ENCODE measurements at places on chromosomes 3 and 15.

DNA sequence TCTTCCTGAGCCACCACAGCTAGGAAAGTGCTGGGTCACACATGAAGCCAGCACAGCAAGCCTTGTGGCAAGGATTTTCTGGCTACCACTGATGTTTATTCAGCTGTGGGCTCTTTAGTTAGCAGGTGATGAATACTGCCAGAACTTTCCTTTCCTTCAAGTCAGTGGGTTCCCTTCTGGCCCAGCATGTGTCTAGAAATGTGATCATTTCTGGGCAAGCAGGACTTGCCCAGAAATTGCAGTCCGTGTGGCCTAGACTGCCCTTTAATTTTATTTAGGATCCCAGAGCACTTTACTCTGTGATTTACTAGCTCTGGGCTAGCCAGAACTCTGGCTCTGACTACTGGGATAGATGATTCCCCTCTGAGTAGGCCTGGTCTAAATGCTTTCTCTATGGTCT lies 397.5 kb downstream of the ZIC4 start:
- no peak for DNase-seq

DNA sequence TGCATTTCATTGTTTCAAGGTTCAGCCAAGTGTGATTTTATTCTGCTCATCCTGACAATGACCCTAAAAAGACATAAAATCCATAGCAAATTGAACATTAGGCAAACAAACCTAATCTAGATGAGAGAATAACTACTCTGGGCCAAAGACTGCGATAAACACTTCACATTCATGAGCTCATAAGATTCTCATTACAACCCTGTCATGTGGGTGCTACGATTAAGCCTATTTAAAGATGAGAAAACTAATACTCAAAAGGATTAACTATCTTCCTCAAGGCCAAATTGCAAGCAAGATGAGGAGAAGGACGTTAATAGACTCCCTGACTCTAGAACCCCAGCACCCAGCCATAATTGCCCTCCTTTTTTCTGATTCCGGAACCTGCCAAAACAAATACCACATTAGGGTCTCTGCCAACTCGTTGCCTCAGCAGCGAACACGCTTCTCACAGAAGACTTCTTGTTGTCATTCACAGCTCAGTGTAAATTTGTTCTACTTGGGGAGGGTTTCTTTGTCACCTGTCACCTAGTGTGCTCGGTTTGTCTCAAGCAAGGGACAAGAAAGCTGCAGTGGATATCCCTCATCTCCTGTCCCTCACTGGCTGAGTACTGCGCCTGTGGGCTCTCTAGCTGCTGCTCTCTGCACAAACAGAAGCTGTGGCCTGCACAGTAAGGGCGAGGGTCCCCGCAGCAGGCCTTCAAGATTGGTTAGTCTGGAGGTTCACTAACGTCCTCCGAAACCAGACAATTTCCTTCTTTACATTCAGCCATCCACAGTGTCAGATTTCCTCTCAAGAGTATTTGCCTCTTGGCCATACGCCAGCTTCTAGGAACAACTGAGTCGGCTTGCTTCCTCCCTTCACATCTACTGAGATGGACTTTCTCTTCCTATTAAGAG lies 200.0 kb upstream of the UBE2E2 start:
- peak; percentile 55 for DNase-seq

GRCh38 chr15:85869124-85869523 lies 74.4 kb upstream of the KLHL25 start:
- no peak for DNase-seq

DNA sequence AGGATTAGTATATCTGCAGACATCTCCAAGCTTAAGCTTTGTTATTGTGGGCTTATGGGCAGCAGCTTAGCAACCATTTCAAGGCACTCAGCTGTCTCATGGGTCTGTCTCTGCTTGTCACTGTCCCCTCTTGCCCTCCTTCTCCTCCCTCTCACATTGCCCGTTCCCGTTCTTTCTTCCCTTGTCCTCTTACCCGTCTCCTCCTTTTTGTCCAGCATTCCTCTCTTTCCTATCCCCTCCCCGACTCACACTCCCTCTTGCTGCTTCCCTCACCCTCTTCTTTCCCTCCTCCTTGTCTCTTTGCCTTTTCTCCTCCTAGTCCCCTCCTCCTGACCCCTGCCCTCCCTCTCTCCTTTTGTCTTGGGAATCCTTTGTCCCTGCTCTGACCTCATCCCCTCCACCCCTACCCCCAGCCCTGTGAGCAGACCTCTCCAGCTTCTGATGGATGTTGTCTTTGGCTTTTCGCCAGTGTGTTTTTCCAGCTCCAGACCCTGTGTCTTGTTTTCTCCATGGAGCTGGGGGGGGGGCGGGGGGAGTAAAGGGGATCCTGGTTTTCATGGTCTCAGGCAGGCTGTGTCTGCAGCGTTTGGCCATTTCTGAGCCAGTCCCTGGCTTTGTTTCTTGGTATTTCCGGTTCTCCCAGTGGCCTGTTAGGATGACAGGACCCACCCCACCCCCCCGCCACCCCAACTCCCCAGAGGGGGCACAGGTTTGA lies 47.9 kb upstream of the TRAK1 start:
- DNase-seq = peak; percentile 54

DNA sequence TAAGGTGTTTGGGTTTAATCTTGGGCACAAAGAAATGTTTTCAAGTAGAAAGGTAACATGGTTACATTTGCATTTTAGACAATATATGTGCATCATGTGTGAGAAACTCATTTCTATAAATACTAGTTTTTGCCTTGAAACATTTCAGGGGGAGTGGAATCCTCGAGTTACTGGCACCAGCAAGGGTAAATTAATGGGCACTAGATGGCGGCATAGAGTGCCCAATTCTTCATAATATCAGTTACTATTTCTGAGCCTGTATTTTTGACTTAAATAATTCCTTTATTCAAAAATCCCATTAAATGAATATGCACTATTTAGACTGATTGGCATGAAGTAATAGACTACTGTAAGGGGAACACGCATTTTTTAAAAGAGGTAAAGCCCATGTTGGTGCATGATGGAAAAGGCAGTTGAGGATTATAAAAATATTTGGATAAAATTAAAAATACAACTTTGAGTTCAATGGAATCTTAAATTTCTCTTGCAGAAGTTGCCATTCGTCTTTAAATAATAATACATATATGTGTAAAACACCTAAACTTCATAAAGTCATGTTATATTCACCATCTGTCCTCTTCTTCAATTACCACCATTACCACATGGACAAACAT lies 106.3 kb downstream of the ZBTB20 start:
- DNase-seq = peak; percentile 56

GRCh38 chr3:152729906-152730305 lies 105.0 kb upstream of the P2RY1 start:
- no peak for DNase-seq

DNA sequence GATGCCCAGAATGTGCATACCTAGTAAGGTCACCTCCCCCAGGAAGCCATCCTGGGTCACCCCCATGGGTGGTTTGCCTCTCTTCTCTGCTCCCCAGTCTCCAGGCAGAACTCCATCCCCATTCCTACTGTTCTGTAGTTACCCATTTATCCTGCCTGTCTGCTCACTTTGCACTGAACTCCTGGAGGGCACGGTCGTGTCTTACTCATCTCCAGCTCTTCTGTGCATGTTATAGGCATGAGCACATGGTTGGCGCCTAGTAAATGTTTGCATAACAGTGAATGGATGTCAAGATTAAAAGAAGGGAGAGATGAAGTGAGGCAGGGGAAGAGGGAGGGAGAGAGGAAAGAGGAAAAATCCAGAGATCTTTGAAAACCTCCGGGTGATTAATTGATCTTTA lies 208.4 kb upstream of the TRIM42 start:
- DNase-seq = no peak

GRCh38 chr3:64566859-64567258 lies 120.9 kb downstream of the ADAMTS9 start:
- no peak for DNase-seq

DNA sequence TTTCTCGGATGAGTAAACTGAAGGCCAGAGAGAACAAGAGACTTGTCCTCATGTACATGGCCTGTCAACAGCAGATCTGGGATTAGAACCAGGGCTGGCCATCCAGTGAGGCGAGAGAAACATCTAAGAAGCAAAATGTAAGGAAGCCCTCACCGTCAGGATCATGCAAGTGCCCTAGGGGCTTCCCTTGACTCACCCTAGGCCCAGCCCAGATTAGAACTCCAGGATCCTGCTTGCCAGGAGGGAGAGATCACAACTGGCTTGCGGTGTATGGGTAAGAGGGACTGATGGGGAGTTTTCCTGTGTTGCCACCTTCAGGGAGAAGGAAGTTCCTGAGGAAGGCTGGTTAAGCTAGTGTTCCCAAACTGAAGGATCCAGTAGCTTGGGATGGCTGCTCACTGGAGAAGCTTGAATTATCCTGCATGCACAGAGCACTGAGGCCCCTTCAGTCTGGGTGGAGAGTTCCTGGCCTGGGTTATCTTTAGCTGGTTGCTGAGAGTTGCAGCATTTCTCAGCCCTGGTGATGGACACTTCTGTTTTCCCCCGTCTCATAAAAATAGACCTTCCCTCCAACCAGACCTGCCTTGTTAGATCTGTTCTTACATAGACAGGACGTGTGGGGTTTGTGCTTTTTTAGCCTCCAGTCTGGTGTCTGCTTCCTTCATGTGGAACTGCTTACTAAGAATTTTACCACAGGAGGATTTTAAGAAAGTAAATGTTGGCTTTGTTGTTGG lies 28.2 kb upstream of the XIRP1 start:
- DNase-seq = no peak

DNA sequence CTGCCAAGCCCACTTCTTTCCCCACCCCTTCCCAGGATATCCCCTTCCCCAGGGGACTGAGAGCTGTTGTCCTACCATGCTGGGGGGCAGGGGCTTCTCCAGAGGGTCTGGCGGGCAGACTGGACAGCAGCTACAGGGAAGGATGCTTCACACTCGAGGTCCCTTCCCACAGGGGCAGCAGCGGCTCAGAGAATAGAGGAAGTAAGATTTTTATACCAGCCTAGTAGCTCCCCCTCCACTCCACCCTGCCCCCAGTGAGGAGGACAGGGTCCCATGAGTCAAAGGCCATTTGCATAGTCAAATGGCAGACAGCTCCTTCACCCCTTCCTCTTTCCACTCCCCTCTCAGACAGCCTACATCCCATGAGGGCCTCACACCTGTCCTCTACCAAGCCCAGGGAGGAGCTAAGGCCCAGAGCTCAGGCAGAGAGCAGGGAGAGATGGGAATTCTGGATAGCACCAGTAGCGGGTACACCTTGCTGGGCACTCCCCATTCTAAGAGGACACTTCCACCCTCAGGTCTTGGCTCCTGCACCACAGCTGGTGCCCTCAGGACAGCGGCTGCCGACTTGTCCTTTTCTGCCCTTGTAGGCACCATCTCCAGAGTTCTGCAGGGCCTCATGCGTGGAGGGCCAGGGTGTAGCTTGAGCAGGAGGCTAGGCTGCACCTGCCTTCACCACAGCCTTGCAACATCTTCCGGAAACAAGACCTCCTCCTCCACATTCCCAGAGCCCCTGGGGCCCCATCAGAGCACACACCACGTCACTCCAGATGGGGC lies at the start of gene TLR9:
Gene TLR9 (minus strand): TSS at position 194 of the 777 bp plus-strand sequence. CDS start 116 bp downstream, at position 78.
- DNase-seq = peak; percentile 98

GRCh38 chr3:17054301-17054981 lies 169.7 kb downstream of the PLCL2 start:
- no peak for DNase-seq

GRCh38 chr3:59641169-59641899 lies 591.5 kb upstream of the CFAP20DC start:
- no peak for DNase-seq

- DNase-seq = no peak
Observed at GRCh38 chr15:48392356-48392755, 61.1 kb downstream of the DUT start.

DNA sequence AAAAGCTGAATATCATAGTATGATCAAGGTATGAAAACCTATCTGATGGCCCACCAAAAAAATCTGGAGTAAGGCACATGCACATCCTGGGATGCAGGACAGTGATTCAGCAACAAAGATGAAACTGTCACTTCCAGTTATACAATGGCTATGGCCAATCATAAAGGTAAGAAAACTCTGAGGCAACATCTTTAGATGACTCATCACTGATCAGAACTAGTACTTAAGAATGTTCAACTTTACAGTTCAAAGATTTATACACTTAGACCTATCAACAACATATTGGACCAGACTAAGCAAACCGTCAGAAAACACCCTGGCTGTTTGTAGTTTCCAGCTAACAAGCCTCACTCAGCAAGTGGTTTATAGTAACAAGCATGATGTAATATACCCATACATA lies 21.3 kb upstream of the PLCH1 start:
- no peak for DNase-seq
